ENCODE measurements at places on chromosomes 13 and 19. TPM values are rescaled to one million over a fixed set of nuclear protein-coding genes. Genes with fewer than 3 reads are reported as not detected.

DNA sequence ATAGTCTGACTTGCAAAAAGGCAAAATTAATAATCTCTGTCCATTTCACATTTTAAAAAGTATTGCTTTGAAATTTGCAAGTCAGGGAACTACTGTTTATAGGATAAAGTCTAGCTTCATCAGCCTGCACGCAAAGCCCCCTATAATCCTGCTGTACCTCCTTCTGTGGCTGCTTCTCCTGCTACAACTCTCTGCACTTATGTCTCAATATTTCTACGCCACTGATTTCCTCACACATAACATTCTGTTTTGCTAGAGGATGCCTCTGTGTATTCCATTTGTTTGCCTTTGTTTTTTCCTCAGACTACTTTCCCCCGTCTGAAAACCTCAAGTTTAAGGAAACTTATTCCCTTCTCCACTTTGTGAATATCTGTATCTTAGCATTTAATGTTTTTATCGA is 389.9 kb downstream of the RFC3 start:
- no peak overlapping the region for H3K27ac ChIP-seq
- peaks cover 3% of the 10 kb centered on the region for H3K4me1 ChIP-seq
- H3K27me3 ChIP-seq: no peaks in the 10 kb centered on the region
- H3K36me3 ChIP-seq: no peaks in the 10 kb centered on the region
- no peak for DNase-seq

DNA sequence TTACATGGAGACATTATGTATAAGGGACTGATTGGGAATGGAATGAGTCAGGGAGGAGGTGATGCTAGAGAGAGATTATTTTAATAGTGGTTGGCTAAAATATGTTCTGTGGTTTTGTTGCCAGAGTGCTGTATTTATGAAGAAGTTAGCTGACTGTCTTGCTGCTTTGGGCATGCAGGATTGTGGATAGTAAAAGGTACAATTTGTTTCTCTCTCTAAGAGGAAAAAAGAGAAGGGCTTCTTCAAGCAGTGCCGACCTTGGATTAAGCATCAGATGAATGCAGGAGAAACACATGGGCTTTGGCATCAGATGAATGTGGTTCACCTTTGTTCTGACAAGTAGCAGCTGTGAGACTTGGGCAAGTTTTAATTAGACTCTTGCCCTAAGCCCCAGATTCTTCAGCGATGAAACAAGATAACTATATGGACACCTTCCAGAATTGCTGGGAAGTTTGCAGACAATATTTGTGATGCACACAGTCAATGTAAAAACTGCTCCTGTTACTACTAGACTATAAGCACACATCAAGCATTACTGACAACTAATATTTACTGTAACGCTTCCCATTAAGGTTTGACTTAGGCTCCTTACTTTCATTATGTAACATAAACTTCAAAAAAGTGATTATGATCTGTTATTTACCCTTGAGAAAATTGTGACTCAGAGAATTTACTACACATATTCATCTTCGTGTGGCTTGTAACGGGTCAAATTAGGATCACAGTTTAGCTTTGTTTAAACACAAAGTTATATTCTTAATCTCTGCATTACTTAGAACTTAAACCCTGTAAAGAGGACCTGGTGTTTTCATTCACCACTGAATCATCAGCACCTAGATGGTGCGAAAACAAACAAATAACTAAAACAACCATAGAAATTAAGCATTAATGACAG is 824.0 kb downstream of the PCDH9 start:
- H3K27ac ChIP-seq: peak overlapping the region; percentile 33
- no peaks in the 10 kb centered on the region for H3K36me3 ChIP-seq
- peaks cover 5% of the 10 kb centered on the region for H3K4me1 ChIP-seq
- H3K4me3 ChIP-seq: no peak overlapping the region

DNA sequence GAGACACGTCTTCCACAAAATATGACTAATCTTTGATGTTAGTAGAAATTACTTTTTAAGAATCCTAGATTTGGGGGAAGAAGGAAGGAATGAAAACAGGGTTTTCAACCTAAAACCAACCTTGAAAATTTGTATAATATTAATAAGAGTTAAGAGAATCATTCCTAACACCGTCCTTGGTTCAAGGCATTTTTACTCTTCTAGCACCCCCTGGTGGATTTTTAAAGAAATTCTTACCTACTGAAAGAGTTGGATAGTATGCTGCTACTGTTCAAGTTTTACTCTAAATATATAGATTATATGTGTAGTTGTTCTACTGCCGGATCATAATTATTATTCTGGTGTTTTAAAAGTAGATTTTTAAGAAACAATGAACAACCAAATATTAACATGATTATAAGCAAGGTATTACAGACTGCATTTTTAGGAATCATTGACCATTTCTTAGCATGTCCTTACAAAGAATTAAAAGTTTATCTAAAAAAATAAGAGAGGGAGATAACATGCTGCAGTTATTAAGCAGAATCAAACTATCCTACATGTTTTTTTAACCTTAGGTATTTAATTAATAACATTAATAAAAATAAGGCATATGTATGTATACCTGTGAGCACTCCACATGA is 7.4 kb upstream of the SLITRK6 start:
- H3K27me3 ChIP-seq: no peaks in the 10 kb centered on the region
- no peak for DNase-seq
- no peak overlapping the region for H3K27ac ChIP-seq

DNA sequence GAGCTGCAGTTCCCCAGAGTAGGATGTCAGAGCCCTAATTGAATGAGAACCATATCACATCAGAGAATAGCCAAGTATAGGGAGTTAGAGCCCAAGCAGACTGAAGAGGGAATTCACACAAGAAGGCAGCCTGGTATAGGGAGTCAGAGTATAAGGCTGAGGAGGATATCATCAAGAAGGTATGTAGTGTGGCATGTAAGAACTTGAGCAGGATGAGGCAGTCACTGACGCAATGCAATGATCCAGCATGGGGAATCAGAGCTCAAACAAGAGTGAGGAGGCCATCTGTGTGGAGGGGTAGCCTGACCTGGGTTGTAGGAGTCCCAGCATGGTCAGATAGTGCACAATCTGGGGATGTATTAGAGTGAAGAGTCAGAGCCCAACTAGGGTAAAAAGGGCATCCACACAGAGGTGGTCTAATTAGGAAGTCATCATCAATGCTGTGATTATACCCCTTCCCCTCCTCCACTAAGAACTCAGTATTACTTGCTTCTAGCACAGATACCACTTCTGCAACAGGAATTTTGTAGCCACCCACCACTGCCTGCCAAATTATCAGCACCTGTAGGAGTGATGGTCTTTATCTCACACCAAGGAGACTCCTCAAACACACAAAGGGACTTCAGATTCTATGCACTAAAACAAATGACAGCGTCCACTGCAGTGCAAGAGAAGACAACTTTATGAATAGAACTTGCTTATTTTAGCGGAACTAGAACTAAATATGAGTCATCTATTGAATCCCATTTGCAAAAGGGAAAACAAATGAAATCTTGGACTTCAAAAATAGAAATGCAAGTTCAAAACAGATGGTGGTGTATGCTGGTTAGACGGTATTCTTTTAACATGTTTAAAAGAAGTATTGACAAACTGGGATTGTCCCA is 107.2 kb downstream of the FNDC3A start:
- H3K36me3 ChIP-seq: peaks cover 7% of the 10 kb centered on the region
- H3K27me3 ChIP-seq: no peaks in the 10 kb centered on the region
- H3K27ac ChIP-seq: no peak overlapping the region
- no peaks in the 10 kb centered on the region for H3K4me1 ChIP-seq
- no peak for DNase-seq

DNA sequence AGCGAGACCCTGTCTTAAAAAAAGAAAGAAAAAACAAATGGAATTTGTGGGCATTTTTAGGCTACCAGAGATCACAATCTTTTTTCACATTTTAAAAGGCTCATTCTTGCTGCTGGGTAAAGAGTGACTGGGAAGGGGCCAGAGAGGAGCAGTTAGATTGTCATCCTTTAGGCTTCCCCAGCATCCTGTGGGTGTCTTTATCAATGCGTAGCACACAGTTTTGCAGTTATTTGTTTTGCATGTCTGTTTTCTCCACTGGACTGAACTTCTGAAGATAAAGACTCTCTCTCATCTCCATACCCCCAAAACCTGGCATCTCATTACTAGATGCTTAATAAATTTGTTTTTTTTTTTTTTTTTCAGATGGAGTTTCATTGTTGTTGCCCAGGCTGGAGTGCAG is 2.1 kb upstream of the UTP14C start:
- H3K36me3 ChIP-seq: peaks cover 71% of the 10 kb centered on the region
- no peaks in the 10 kb centered on the region for H3K27me3 ChIP-seq
- no peaks in the 10 kb centered on the region for H3K4me1 ChIP-seq
- H3K27ac ChIP-seq: no peak overlapping the region
- no peak overlapping the region for H3K4me3 ChIP-seq

DNA sequence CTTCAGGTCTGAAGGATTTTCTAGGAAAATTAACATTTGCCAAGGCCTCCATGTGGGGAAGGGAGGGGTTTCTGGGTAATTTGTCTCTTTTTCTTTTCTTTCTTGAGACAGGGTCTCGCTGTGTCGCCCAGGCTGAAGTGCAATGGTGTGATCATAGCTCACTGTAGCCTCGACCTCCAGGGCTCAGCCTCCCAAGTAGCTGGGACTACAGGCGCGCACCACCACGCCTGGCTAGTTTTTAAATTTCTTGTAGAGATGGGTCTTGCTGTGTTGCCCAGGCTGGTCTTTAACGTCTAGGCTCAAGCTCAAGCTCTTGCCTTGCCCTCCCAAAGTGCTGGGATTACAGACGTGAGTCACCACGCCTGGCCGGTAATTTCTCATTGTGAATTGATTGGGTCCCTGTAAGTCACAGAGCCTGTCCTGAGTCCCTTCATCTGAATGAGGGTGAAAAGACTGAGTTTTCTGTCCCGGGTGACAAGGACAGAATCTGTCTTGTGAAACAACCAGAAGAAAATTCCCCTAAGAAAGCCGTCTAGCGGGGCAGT is 10.0 kb upstream of the SPC24 start:
- H3K4me1 ChIP-seq: peaks cover 96% of the 10 kb centered on the region
- H3K27ac ChIP-seq: peak overlapping the region; percentile 82
- no peaks in the 10 kb centered on the region for H3K27me3 ChIP-seq
- DNase-seq: no peak
- peaks cover 53% of the 10 kb centered on the region for H3K36me3 ChIP-seq

SLAIN1 gene
- 7.9 TPM for total RNA-seq
